ENCODE measurements at places on chromosomes 5 and 9.

GRCh38 chr5:180360078-180360957 is 7.2 kb upstream of the GFPT2 start:
- no peak for DNase-seq

- DNase-seq: no peak
Measured at GRCh38 chr5:68587171-68587570, 371.6 kb downstream of the PIK3R1 start.

DNA sequence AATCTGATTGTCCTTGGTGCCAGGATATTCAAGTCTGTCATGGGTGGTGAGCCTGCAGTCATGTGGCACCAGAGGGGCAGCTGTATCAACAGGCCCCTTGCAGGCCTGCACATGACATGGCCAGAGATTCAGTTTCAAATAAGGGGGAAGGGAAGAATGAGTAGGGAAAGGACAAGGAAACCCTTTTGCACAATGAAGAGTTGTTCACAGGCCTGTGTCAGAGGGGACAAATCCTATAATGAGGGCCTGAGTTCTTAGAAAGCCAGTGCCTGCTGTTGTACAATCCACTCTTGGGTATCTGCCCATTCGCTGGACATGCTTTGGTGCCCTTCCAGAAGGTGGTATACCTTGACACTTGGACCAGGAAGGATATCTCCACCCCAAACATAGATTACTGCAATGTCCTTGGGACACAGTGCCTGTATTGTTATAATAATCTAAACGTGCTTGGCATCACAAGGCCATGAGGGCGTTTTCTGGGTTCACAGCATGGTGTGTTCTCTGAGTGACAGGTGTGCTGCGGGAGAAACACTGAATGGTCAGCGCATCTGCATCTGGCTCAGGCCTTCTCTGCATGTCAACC is 1.9 kb upstream of the TMEM171 start:
- no peak for DNase-seq

- DNase-seq: no peak
Measured at GRCh38 chr5:82164977-82165713, 113.0 kb downstream of the RPS23 start.

DNA sequence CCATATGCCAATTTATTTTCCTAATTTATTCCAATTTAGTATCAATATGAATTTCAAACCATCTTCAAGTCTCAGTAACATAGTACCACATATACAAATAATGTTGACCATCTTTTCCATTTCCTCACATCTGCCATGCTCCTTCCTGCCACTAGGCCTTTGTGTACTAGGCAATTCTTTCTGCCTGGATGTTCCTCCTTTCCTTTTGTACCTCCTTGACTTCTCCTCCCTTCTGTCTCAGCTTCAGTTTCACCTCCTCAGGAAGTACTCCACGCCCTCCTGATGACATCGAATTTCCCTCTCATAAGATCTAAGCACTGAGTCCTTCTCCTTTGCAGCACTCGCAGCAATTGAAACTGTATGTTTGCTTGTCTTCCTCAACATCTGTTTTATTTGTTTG is 53.9 kb downstream of the MEF2C start:
- no peak for DNase-seq

GRCh38 chr9:101487443-101487840 is 46.2 kb upstream of the RNF20 start:
- DNase-seq: no peak

GRCh38 chr5:142901476-142902185 is 131.5 kb downstream of the ARHGAP26 start:
- no peak for DNase-seq

DNA sequence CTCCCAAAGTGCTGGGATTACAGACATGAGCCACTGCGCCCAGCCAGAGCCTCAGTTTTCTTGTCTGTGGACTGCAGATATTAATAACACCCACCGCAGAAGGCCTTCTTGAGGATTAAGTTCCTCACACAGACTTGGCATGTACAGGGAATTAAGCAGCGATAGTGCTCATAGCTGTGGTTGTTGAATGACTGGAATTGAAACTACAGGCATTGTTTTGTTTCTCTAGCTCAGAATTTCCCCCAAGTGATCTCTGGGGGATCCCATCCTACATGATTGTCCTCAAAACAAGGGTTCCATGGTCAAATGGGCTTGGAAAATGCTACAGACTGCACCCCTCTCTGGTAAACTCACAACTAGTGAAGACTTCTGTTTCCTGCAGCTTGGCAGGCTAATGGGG is 44.2 kb upstream of the TDRD7 start:
- no peak for DNase-seq

- DNase-seq: no peak
Measured at GRCh38 chr5:34045023-34045422, 2.0 kb upstream of the C1QTNF3 start.

GRCh38 chr9:117334101-117334500 is 80.8 kb downstream of the ASTN2 start:
- DNase-seq: no peak

GRCh38 chr5:168747987-168748777 is 169.0 kb upstream of the PANK3 start:
- no peak for DNase-seq

DNA sequence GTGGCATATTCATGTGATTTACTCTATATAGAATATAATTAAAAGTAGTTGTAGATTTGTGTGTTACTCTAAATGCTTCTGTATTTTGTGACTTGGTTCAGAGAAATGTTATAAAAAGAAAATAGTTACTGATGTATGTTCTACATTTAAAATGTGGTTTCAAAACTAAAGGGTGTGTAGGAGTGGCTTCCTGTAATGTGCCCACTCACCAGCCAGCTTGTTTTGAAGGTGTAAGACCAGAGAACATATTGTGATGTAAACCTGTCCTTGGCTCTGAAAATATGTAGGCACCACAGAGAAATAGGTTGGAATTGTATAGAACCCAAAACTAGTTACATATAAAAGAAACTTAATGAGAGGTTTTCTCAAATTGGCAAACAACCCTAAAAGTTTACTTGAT is 51.2 kb upstream of the ARRDC3 start:
- peak; percentile 14 for DNase-seq

- DNase-seq: no peak
Measured at GRCh38 chr5:149094996-149095395, 32.1 kb upstream of the SH3TC2 start.

- DNase-seq: no peak
Measured at GRCh38 chr5:132388244-132389050, 18.9 kb downstream of the SLC22A5 start.

- no peak for DNase-seq
Measured at GRCh38 chr5:77301447-77301883, 91.0 kb downstream of the PDE8B start.

DNA sequence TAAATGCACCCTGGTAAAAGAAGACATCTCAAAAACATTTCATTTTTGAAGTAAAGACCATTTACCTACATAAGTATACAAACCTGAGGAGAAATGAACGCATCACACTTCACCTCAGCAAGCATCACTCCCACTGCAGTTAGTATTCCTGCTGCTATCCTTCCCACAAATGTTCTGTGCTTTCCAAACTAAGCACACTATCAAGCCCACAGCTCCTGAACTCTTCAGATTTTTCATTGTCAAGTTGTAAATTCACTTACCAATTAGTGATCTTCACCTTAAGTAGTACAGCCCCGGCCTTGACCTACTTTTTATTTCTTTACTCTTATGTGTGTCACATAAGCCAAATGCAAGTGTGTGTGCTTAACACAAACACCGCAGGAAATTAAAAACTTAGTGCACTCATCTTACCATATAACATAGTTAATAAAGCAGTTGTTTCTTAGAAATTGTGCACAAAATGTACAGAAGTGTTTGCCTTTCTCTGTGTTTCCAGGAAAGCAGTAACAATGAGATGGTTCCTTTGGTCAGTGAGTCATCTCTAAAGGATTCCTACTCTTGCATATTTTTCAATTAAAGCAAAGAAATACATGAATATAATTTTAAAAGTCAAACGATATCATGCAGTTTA is 169.4 kb downstream of the APBA1 start:
- no peak for DNase-seq

- DNase-seq: no peak
Measured at GRCh38 chr5:120037451-120037850, 408.1 kb downstream of the FAM170A start.

DNA sequence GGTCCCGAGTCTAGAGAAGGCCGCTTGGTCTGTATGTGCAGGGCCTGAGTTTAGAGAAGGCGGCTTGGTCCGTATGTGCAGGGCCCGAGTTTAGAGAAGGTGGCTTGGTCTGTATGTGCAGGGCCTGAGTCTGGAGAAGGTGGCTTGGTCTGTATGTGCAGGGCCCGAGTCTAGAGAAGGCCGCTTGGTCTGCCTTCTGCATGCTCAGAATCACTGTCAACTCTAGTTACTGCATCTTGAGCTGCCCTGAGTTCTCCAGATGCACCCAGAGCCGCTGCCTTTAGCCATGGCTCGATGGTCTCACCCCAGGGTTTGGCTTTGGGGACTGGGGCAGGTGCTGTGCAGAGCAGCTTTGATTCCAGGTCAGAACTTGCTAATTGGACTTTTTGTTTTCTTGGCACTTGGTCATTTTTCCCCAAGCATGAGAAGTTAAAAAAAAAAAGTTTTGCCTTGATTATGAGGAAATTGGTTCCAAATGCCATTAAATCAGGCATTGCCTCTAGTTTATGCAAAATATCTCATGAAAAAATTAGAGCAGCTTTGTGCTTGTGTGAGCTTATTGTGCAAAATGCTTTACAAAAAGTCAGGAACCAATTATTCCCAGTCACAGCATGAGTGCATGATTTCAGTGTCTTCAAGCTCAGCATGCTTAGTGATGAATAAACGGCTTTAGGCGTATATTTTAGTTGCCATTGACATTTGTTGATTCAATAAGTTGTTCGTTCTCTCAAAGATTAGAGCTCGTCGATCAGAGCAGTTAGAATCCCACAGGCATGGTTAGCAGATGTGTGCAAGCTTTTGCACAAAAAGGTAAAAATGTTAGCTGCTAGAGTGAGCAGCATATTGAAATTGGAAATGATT is 25.4 kb upstream of the EXOC3 start:
- no peak for DNase-seq

- DNase-seq: no peak
Measured at GRCh38 chr5:121489972-121490371, 361.7 kb upstream of the FTMT start.

DNA sequence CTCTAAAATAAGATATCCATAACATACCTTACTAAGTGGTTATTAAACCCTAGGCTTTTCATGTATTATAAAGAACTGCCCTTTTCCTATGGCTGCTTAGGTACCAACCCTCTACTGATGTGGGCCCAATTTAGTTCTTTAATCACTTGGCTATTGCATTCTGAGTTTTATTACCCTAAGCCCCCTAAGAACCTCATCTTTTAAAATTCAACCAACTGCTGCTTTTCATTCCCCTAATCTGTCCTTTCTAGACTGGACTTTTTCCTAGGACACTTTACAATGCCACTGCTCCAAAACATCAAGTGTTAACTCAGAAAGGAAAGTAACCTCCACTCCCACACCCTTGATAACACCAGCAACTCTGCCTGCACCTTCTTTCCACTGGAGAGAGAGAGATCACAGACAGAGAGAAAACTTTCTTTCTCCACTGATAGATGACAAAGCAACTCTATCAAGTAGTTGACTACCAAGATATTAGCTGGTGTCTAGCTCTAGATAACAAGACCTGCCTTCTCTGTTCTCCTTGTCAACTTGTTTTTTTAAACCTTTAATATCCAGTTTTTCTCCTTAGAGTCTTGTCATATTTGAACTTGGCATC is 27.3 kb downstream of the ELL2 start:
- DNase-seq: no peak

DNA sequence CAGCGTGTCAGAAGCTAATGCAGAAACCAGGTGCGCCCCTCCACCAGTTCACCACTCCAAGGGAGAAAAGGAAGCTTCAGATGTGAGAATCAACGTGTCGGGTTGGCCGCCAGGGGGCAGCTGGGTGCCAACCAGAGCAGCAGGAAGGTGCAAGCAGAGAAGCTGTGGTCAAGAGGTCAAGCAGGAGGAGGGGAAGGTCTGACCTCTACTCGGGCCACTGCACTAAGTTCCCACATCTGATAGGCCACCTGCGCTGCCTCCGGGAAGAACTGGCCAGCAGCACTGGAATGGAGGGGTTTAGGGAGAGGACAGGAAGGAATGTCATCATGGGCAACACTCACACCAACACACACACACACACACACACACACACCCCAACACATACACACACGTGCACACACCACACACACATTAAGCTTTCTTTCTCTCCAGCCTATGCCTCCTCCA is 31.4 kb downstream of the ANXA6 start:
- DNase-seq: peak; percentile 51

- DNase-seq: no peak
Measured at GRCh38 chr5:52746539-52746938, 41.2 kb upstream of the ITGA1 start.

GRCh38 chr5:142222225-142222865 is 102.5 kb downstream of the SPRY4 start:
- DNase-seq: no peak

DNA sequence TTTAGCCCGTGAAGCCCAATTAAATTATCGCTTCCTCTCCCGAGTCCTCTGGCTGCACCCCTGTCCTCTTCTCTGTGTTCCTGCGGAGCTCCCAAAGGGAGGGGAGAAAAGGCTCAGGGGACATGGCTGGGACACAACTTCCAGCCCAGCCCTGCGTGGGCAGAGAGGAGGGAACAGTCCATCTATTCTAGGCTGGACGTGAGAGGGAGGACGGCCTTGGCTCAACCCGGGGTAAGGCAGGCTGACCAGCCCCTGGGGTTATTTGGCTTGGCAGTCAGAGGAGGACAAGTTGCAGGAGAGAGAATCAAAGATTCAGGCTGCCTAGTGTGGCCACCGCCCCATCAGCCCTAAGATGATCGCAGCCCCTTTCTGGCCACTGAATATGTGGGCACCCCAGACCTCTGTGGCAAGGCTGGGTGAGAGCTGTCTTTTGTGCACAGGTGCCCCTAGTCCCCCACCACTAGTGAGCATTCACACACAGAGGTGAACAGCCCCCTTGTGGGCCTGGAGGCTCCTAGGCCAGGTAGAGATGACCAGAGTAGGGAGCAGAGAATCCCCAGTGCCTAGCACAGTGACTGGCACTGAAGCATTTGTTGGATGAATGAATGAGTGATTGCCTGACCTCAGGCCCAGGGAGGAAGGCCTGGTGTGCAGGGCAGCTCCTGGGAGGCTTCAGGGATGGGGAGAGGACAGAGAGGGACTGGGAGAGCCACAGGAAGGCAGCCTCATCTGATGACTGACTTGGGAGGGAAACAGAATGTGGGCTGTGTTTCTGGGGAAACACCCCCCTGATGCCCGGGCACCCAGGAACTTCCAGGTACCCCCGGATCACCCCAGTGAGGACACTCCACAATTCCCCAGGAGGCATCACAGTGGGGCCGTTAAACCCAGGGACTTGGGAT is 133.9 kb downstream of the C9orf50 start:
- no peak for DNase-seq

DNA sequence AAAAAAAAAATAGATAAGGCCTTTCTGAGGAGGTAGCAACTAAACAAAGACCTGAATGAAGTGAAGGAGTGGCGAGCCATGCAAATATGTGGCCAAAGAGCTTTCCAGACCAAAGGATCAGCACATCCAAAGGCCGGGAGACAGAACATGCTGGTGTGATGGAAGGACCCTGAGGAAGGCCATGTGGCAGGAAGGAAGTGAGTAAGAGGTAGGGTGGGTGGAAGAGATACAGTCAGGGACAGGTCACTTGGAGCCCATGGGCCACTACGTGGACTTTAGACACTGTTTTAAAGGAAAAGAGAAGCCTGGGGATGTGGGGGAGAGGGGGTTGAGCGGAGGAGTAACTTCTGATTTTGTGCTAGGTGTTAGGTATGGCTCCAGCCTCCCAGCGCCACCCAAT is 31.3 kb downstream of the SPRY4 start:
- DNase-seq: no peak

GRCh38 chr9:72364679-72365524 is at the start of gene ZFAND5:
Gene ZFAND5 (minus strand): TSS chr9:72365208. CDS start chr9:72360778, 4,430 bp downstream.
- DNase-seq: peak; percentile 87
